ENCODE measurements at places on chromosomes 6 and 20.

- DNase-seq, result peak; percentile 5
These were observed 75.4 kb upstream of the LAMA2 start for GRCh38 chr6:128807577-128807976.

- no peak for DNase-seq
These were observed 9.9 kb downstream of the GRIK2 start for GRCh38 chr6:101403216-101403945.

- no peak for DNase-seq
These were observed 62.5 kb upstream of the TMEM170B start for GRCh38 chr6:11475016-11475415.

- no peak for DNase-seq
These were observed 978.5 kb downstream of the TBC1D32 start for GRCh38 chr6:120355822-120356221.

DNA sequence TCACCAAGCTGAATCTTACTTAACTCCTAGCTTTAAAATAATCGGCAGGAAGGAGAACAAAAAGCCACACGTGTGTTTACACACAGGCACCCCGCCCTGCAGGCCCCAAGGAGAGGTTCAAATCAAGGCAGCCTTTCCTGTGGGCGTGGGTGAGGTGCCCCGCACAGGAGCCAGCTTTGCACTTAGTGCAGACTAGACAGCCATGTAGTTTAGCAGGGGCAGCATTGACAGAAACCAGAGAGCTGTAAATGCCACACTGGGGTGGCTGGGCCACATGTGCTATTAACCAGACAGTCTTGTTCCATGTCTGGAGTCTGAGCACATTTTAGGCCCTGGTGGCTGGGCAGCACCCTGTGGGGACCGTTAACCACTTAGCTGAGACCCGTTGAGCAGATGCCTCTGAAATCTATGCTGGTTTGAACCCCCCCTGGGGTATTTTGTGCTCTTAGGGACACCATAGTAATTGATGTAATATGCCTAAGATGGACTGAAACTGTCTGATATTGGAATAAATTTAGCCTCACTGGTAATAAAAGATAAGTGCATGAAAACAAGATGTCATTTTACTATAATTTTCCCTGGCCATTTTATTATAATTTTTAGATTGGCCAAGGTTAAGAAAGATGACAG lies 106.4 kb upstream of the KCNG1 start:
- DNase-seq, result no peak

GRCh38 chr20:23115822-23116221 lies 29.7 kb upstream of the CD93 start:
- DNase-seq, result no peak

DNA sequence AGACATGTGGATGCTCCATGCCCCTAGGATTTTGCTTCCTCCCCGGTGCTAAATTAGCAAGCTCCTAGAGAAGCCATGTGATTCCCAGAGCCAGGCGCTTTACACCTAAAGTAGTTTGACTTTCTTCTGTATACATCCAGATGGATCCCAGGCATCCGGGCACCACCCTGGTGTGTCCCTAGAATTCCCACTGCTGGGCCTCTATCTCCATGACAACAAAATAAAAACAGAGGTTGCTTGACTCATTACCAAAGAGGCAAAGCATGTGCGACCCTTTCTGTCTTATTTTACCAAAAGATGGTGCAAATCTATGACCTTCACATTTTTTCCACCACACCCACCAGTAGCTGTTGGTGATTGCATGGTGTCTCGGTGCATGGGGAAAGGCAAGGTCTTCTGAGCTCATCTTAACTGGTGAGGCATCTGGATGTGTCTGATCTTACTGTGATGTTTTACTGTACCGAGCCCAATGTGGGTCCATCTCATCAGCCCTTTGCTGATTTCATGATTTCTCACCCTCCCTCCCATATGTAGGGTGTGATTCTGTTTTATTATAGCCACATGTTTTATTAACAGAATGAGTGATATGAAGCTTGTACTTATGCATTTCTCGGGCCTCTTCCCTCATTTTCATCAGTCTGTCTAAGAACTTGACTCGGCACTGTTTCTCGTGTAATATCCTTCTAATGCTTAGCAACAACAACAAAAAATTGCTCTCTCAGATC lies 27.4 kb upstream of the VAPB start:
- no peak for DNase-seq

DNA sequence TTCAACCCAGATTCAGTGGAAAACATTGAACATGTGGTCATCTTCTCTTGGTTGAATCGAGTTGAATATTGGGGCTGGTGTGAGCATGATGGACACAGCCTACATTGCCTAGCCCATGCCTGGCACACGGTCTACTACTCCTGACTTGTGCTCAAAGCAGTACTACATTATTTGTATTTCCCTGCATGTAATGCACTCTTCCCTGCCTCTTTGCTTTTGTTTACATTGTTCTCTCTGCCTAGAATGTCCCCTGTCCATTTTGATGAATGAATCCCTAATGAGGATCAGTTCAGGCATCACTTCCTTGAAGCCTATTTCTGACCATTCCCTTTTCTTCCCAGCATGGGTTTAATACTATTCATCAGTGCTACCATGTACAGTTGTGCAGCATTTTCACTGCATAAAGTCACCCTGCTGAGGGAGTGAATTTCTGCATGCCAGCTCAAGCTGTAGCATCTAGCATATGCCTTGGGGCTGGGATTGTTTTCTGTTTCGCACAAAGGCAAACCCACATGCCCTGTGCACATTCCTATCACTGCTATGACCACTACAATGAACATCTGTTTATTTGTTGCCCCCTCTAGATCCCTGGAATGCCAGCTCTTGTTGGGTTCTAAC lies 75.3 kb upstream of the CCN6 start:
- DNase-seq, result no peak

DNA sequence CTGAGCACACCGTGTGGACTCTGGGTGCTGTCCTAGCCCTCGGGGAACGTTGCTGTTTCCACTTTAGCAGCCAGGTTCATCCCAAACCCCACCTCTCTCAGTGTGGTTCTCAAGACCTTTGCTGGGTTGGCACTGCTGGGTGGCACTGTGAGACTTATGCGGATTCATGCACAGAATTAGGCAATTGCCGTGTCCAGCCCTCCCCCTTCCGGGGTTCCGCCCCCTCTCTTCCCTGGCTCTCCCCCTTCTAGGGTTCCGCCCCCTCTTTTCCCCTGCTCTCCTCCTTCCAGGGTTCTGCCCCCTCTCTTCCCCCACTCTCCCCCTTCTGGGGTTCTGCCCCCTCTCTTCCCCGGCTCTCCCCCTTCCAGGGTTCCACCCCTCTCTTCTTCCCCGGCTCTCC lies 39.8 kb upstream of the SLCO4A1 start:
- DNase-seq, result no peak

DNA sequence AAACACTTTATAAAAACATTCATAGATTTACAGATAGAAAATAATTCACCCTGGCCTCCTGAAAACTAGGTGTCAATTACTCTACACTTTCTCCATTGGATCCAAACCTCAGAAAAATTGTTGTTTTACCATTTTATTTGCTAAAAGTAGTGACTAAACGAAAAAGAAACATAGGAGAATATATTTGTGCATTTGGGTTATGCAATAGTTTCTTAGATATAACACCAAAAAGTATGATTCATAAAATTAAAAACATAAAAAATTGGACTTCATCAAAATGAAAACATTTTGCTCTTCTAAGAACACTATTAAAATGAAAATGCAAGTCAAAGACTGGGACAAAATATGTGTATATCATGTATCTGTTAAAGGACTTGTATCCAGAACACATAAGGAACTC lies 671.3 kb downstream of the MAFB start:
- no peak for DNase-seq

GRCh38 chr6:157912326-157912725 lies 69.3 kb upstream of the SYNJ2 start:
- no peak for DNase-seq

DNA sequence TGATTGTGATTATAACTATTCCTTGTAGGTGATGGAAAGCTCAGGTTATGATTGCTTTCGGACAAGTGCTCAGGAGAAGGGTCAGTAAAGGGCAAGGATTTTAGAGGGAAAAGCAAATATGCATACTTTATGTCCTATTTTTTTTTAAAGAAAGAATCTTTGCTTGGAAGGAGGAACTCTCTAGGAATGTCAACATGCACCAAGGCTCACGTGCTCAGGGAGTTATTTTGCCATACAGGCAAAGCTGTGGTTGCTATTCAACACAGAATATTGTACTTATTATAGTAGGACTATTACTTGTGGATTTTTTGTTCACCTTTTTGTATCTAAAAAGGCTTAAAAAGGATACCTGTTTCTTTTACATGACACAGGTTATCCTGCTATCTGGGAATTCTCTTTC lies 3.0 kb upstream of the TSPYL1 start:
- DNase-seq, result no peak
